ENCODE measurements at places on chromosomes 12 and 14.

GRCh38 chr14:74501135-74501614, 7.6 kb downstream of the ISCA2 start:
- no peak for DNase-seq

- no peak for DNase-seq
Observed at GRCh38 chr12:67217647-67218046, 51.5 kb upstream of the CAND1 start.

DNA sequence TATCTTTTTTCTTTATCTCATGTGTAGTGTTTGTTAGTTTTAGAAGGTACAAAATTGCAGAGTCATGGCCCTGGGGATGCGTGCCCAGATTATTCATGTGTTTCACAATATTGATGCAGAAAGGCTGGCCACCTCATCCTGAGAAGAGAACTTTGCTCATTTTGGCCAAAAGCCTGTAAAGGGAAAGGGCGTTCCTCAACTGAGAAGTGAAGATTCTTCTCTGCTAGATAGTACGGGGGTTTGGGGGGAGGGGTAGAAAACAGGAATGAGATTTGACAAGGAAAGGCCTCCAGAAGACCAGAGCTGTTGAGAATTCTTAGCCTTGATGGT, 1.7 kb downstream of the MGST1 start:
- DNase-seq: no peak

- DNase-seq: no peak
Observed at GRCh38 chr12:115158816-115159215, 474.8 kb upstream of the TBX3 start.

GRCh38 chr12:22248571-22249115, 85.9 kb downstream of the ST8SIA1 start:
- no peak for DNase-seq

DNA sequence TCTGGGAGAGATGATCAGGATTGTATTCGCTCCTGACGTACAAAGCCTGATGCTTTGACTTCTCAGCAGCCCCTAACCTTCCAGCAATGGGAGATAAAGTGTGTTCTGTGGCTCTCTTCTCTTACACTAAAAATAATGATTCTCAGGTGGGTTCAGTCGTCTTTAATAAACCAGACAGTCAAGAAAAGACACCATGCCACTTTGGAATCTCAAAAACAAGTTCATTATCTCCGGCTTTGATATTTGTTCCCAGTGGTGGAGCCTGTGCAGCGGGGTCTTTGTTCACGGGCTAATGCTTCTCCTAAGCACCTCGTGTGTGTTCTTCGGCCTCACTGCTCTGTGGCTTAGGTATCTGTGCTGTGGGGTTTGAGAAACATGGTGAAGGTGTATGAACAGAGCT, 1.6 kb downstream of the ACVR1B start:
- no peak for DNase-seq

DNA sequence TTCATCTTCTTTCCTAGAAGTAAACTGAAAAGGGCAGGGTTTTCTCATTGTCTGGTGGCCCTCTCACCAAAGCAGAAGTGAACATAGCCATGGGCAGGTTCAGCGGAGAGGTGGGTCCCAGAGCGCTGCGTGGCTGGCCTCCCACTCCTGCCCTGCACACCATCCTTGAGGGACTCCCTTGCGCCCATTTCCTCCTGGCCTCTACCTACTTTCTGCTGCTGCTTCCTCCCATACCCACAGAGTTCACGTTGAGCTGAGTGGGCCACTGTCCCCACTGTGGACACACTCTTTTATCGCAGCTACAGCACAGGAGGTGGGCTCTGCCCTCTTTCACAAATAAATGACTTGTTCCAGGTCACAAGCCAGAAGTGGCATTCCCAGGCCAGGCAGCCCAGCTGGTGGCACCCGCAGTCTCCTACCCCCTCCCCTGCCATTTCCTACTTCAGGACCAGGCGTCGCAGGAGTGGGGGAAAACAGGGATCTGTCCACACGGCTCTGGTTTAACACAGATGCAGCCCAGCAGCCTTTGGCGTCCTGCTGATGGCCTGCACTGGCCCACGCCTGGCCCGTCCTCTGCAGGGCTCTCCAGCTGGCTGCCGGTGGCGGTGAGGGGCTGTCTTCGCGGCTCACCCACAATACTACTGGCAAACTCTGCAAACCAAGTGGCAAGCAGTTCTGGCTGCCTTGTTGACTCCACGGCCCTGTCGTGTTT, 4.9 kb downstream of the SIVA1 start:
- no peak for DNase-seq

DNA sequence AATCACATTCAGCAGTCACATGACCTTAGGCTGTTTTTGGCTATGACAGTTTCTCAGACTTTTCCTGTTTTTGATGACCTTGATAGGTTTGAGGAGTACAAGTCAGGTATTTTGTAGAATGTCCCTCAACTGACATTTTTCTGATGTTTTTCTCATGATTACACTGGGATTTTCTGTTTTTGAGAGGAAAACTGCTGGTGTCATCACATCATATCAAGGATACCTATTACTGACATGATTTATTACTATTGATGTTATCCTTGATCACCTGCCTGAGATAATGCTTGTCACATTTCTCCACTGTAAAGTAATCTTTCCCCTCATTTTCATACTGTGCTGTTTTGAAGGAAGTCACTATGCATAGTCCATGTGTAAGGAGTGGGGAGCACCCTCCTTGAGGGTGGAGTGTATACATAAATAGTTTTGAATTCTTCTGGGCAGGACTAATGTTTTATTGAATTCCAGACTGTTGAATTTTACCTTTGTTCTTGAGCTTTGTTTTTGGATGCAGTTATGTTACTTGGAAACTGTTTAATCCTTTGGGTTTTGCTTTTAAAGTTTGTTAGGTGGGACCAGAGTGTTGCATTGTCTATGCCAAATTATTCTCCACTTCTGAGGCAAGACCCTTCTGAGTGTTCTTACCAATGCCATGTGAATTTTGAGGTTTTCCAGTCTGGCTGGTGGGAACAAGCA, 444.5 kb upstream of the FAR2 start:
- no peak for DNase-seq

GRCh38 chr12:2295941-2296461, 243.2 kb downstream of the CACNA1C start:
- no peak for DNase-seq

GRCh38 chr12:54723379-54724256, 75.5 kb upstream of the DCD start:
- DNase-seq: no peak

GRCh38 chr12:836952-837351, 84.6 kb downstream of the WNK1 start:
- no peak for DNase-seq

- no peak for DNase-seq
Observed at GRCh38 chr14:100334904-100335303, 11.8 kb downstream of the SLC25A47 start.

GRCh38 chr12:32151552-32151951, 44.9 kb downstream of the BICD1 start:
- no peak for DNase-seq

DNA sequence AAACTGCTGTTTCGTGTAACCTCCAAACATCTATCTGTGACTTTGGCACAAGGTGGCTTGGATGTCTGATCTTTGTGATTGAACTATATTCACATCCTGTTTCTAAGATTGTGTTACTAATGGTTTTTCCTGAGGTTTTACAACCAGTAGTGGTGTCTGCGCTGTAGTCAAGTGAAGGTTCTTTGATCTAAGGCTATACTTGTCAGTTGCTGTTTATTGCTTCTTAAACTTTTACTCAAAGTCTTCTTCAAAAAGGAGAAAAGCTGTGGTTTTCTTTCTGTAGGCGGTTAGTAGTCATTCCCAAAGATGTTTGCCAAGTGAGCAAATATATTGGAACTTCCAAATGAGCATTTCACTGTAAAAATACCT, 12.3 kb upstream of the CALM1 start:
- no peak for DNase-seq

DNA sequence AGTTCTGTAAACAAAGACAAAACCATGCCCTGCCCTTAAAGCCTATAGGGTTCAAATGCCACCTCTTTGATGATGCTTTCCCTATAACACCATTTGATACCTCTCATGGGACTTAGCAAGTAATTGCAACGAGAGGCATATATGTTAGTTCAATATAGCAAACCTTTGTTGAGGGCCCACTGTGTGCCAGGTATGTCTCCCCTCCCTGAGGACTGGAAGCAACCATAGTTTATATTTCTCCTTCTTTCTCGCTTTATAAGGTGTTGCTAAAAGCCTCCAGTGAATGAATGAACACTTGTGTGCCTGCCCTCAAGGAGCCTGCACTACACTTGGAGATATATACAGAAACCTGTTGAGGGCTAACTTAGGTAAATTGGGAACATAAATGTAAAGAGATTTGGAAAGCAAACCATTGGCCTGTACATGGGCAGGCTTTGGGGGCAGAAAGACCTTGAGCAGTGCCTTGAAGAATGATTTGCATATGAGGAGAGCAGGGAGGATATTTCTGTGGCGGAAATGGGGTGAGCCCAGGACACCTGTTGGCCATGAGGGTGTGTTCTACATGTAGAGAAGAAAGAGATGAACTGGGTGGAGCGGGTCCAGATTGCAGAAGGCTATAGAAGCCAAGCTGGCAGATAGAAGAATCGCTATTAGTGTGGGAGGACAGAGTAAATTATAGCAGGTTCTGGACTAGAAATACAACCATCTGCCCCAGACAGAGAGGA, 1.8 kb upstream of the CKAP4 start:
- DNase-seq: no peak

DNA sequence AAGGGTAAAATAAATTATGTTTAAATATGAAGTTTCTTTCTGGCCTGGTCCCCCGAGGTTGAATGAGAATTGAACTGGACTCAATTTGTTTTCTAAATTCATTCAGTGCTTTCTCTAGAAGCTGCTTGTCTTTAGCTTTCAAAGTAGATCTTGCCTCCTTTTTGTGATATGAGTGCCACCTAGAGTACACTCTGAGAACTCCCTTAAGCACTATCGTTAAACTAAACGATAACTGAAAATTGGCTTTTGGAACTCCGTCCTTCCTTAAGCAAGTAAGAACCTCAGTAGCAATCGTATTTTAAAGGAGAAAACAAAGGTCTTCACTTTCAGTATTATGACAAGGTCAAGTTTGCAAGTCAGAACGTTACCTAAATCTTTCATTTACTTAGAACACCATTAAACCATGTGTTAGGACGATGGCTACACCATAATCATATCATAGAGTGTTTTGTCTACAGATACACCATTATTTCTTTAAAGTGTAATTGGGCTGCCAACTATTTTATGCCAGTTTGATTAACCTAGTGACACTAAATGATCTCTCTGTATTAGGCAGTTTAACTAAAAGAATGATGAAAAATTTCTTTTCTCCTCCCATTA, 364.8 kb downstream of the SNAPC1 start:
- DNase-seq: no peak

DNA sequence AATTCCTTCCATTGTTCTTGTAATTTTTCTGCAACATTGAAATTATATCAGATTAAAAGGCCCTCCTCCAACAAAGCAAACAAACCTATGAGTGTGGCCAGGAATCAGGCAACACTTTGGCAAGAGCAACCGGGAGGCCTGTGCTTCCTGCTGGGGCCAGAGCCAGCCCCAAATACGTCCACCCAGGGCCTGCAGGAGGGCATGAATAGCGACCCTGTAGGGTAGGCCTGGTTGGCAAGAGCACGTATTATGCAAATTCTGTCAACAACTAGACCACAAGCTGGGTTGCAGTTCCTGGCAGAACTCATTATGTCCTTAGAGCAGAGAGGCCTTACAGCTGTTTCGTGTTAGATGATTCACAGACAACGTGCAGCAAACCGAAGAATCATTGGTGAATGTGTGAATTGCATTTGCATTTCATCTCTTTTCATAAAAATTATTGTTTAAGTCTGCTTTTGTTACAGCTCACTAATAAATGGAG, 26.9 kb upstream of the LGALS3 start:
- peak; percentile 58 for DNase-seq

- no peak for DNase-seq
Observed at GRCh38 chr12:56146492-56147460, 5.6 kb upstream of the MYL6B start.

- no peak for DNase-seq
Observed at GRCh38 chr12:132143336-132144071, 615 bp downstream of the DDX51 start.

- no peak for DNase-seq
Observed at GRCh38 chr12:110575326-110575725, 7.8 kb downstream of the PPTC7 start.

GRCh38 chr14:71183876-71184689, 276.8 kb downstream of the PCNX1 start:
- DNase-seq: no peak

DNA sequence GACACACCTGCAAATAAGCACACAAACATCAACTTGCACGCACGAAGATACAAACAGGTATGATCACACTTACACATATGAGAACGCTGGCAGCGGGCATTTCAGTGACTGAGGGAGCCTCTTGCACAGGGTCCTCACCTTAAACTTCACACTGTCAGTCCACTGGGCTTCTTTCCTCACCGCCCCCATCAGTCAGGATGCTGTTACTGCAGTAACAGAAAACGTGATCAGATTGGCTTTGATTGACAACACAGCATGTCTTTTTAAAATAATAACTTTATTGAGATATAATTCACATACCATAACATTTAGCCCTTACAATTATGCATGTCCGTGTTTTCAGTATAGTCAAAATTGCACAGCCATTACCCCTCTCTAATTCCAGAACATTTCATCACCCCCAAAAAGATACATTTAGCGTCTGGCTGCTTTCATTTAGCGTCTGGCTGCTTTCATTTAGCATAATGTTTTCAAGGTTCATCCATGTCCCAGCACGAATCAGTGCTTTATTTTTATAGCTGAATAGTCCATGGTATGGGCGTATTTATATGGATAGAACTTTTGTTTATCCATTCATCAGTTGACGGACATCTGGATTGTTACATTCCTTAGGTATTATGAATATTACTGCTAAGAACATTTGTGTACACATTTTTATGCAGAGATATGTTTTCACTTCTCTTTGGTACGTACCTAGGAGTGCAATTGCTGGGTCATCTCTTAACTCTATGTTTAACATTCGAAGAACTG, 8.4 kb downstream of the CCDC197 start:
- DNase-seq: no peak

DNA sequence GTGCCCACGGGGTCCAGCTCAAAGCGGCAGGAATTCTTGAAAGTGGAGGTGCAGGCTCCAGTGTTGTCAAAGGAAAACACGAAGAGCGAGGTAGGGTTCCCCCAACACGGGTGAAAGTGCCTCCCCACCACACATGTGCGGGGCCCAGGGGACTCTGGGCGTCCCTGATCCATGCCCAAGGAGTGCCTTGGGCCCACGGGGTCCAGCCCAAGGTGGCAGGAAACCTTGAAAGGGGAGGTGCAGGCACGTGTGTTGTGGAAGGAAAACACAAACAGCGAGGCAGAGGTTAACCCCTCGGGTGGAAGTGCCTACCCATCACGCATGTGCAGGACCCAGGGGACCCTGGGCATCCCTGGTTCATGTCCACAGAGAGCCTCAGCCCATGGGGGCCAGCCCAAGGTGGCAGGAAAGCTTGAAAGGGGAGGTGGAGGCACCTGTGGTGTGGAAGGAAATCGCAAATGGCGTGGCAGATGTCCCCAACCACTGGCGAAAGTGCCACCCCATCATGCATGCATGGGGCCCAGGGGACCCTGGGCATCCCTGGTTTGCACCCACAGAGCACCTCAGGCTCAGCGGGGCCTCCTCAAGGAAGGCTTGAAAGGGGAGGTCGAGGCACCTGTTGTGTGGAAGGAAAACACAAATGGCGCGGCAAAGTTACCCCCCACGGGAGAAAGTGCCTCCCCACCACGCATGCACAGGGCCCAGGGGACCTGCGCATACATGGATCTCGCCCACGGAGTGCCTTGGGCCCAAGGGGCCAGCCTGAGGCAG, 584.6 kb downstream of the ALG10 start:
- no peak for DNase-seq

GRCh38 chr12:56808954-56809353, 45.8 kb downstream of the HSD17B6 start:
- no peak for DNase-seq

- DNase-seq: no peak
Observed at GRCh38 chr14:39029789-39030188, 73.2 kb downstream of the SEC23A start.
